ENCODE measurements at places on chromosomes 1 and 21. TPM values are rescaled to one million over a fixed set of nuclear protein-coding genes. Genes with fewer than 3 reads are reported as not detected.

CD84 gene
- total RNA-seq: 3.7 TPM

SRGAP2C gene
- 20.4 TPM for total RNA-seq

CD1D gene
- 5.0 TPM for total RNA-seq

FAM3B gene
- total RNA-seq: 7.5 TPM

PHF13 gene
- total RNA-seq: 23.0 TPM

DUSP23 gene
- total RNA-seq: 27.0 TPM

RAB25 gene
- total RNA-seq: 34.3 TPM

FCRL1 gene
- 2.2 TPM for total RNA-seq

RAB7B gene
- 3.6 TPM for total RNA-seq

SLC30A2 gene
- total RNA-seq: 4.7 TPM

CD53 gene
- total RNA-seq: 15.6 TPM

Measured in metanephros (tissue), 2 donors.